ENCODE measurements at places on chromosomes 5 and 9.

GRCh38 chr5:126871441-126871840, 94.5 kb downstream of the LMNB1 start:
- DNase-seq: no peak

DNA sequence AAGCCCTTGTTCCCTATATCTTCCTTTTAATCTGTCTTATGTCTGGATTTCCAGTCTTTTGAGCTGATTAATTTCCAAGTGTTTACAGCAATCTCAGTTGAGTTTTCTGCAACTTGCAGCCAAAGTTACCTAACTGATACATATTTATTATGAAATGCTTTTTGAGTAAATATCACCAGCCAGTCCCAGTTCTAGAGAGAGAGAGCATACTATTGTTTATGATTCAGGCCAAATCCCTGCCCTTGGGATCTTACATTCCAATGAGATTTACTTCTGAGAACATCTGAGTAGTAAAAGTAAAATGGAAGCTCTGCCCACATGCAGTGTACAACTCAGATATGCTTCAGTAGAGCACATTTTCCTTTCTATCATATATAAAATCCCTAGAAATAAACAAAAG, 661.7 kb downstream of the KCTD16 start:
- DNase-seq: no peak

DNA sequence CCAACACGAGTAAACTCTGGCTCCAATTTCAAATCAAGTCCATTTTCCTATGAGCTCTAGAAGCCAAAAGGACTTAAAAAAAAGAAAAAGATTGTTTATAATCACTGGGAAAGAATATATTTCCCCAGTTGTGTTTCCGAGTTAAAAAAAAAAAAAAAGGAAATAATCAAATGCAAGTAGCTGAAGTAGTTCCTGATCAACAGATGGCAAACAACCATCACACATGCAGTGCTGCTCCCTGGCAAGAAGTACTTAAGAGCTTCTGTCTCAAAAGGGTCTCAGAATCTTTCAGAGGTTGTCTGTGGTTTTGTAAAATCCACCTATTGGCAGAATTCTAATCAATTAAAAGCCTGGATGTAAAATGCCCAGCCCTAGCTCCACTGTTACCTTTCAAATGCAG, 387.9 kb downstream of the RAB3C start:
- DNase-seq: no peak

- no peak for DNase-seq
Measured at GRCh38 chr5:120062515-120062917, 401.6 kb upstream of the PRR16 start.

GRCh38 chr5:103397739-103398581, 139.4 kb downstream of the MACIR start:
- no peak for DNase-seq

GRCh38 chr5:82749461-82749820, 327.8 kb downstream of the TMEM167A start:
- no peak for DNase-seq

GRCh38 chr5:27140831-27141230, 102.4 kb upstream of the CDH9 start:
- DNase-seq: no peak

Measured in activated T-cell treated with anti-CD3 and anti-CD28 coated beads for 1 hour (primary cell).